ENCODE measurements at places on chromosomes 2 and 18. TPM values are rescaled to one million over a fixed set of nuclear protein-coding genes. Genes with fewer than 3 reads are reported as not detected.

The UXS1 gene
- 61.7 TPM for total RNA-seq

The PLEKHA3 gene
- 4.8 TPM for total RNA-seq

The LBX2 gene
- total RNA-seq = 0.64 TPM

The FNDC4 gene
- 10.4 TPM for total RNA-seq

The COA5 gene
- total RNA-seq = 45.9 TPM

The EVA1A gene
- total RNA-seq = 50.7 TPM

The RPL31 gene
- 1,547 TPM for total RNA-seq

The PSD4 gene
- total RNA-seq = 8.3 TPM

The APOB gene
- total RNA-seq = not detected

The IL1R2 gene
- 6.1 TPM for total RNA-seq

The MAL gene
- total RNA-seq = not detected

The TMEM169 gene
- 0.16 TPM for total RNA-seq

The RNMT gene
- total RNA-seq = 22.7 TPM

The DSG2 gene
- total RNA-seq = 28.7 TPM

The SCN1A gene
- not detected for total RNA-seq

The TEKT4 gene
- not detected for total RNA-seq

All from epithelial cell of alveolus of lung (primary cell).